Hematopoietic multipotent progenitor cell treated with erythropoietin and hydrocortisone succinate and interleukin-3 and kit ligand, for 15 days (in vitro differentiated cells): ENCODE measurements at places on chromosomes 1 and 21.

- no peak for DNase-seq
These were observed 66.3 kb downstream of the C1orf185 start for GRCh38 chr1:51168266-51168845.

- DNase-seq: no peak
These were observed 16.4 kb upstream of the MAPKAPK2 start for GRCh38 chr1:206668351-206668750.

DNA sequence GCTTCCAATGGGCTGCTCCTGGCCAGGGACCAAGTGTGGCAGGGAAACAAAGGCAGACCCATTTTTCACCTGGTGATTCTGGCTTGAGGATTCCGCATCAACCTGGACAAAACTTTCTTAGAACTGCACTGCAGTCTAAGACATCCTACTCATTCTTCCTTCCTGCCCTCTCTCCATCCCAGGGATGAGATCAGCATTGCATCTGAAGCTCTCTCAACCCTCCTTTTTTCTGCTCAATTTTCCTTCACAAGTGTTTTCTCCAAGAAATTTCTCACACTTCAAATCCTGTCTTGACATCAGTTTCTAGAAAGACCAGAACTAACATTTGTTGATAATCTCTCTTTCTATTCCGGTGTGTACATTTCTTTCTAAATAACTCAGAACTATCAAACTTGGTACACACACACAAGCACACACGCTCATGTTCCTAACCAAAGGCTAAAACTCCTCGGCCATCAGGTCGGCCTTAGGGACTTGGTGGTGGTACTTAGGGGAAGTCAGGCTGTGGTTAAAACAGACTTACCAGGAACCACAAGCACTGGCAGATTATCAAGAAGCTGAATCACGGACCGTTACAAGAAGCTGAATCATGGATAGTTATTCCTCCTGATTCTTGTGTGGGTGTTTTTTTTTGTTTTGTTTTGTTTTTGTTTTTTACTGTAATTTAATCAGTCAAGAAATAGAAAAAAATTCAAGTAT, 21.0 kb upstream of the CXADR start:
- no peak for DNase-seq

DNA sequence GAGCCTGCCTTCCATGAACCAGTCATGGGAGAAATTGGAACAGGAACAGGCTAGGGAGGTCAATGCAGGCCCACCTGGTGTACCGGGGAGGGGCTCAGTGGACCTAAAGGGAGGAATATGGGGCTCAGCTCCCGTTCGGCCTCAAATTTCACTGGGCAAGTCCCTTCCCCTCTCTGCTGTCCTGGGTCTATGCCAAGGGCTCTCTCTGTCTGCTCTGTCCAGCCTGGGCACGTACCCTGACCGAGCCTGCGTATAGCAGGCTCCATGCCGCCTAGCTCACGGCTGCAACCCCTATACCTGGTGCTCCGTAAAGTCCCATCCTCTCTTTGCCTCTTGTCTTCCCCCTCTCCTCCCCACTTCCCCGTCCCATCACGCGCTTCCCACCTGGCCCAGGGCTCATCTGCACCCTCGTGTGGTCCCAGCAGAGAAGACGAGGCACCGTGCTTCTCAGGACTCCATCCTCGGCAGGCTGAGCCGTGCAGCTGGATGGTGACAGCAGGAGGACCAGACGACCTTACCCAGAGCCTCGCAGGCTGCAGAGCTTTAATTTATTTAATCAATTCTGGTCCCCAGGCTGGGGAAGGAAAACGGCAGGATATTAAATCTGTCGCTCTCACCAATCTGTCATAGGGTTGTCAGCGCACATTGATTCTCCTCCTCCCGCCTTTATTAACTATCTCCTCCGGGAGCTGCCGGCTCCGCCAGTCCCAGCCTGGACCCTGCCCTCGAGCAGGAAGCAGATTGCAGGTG, 25.0 kb upstream of the DISP3 start:
- DNase-seq: no peak

DNA sequence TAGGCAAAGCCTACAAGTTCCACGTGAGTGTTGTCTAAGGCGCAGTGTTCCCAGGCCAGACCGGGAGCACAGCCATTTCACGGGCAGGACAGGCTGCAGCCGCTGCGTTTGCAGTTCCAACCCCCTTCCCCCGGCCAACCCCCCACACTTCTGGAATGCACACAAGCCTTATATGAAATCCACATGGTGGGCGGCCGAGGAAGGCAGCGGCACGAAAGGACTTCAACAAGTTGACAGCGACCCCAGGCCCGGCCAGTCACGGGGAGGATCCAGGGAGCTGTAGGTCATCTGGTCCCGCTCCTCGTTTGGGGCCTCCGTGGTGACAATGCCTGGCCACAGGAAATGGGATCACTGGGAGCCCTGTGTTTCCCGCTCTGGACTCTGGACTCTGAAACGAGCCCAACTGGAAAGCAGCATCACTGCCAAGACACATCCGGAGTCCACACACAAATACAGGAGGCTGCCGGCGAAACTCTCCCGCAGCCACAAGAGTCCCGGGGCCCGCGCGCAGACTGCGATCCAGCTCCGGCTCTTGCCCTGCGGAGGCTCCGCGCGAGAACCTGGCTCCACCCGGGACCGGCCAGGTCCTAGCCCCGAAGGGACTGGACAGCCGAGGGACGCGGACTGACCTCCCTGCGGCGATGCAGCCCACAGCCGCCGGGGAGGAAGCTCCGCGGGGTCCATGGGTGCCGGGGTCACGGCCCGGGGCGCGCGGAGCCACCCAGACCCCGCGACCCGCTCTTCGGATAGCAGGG, 794 bp downstream of the NID1 start:
- no peak for DNase-seq

DNA sequence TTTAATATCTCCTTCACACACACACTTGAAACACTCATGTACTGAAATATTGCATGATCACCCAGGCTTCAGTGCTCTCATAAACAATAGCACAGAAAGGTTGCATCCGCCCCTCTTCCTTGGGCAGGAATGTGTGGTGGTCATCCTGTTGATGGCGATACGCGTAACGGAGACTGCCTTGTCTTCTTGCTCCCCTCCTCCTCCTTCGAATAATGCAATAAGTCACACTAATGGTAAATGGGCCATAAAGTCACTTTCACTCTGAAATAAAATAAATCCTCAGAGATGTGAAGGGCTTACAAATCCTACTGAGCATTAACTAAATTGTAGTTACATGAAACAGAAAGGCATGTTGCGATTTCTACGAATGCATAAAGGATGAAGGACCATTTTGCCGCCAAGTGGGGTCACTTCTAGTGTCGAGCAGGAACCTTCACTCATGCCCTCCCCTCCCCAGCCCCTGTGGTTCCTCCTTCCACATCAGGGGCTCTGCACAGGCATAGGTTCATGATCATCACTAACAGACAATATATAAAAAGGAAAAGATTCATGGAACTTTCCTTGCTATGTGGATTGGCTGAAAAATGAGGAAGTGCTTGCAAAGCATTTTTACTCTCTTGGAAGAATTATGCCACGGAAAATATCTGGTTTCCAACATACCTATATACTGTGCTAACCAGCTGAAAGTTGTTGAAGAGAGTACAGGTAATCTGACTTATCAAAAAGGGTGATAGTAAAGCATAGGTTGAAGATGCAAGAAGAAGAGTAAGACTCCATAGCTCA, 1.2 kb upstream of the PGBD5 start:
- DNase-seq: no peak

DNA sequence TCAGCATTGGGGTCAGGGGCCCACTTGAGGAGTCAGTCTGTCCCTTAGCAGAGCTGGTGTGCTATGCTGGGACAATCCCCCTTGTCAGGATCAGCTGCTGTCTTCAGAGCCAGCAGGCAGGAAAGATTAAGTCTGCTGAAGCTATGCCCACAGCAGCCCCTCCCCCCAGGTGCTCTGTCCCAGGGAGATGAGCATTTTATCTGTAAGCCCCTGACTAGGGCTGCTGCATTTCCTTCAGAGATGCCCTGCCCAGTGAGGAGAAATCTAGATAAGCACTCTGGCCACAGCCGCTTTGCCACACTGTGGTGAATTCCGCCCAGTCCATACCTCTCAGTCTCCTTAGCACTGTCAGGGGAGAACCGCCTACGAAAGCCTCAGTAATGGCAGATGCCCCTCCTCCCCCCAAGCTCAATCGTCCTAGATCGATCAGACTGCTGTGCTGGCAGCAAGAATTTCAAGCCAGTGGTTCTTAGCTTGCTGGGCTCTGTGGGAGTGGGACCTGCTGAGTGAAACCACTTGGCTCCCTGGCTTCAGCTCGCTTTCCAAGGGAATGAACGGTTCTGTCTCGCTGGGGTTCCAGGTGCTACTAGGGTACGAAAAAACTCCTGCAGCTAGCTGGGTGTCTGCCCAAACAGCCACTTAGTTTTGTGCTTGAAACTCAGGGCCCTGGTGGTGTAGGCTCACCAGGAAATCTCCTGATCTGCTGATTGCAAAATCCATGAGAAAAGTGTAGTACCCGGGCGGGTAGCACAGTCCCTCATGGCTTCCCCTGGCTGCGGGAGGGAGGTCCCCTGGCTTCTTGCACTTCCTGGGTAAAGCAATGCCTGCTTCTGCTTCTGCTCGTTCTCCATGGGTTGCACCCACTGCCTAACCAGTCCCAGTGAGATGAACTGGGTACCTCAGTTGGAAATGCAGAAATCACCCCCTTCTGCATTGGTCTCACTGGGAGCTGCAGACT, 25.1 kb upstream of the TP53BP2 start:
- peak; percentile 80 for DNase-seq

- DNase-seq: no peak
These were observed 69.3 kb upstream of the BCAR3 start for GRCh38 chr1:93750955-93751354.

GRCh38 chr1:67138813-67139499, 4.2 kb upstream of the C1orf141 start:
- DNase-seq: no peak

DNA sequence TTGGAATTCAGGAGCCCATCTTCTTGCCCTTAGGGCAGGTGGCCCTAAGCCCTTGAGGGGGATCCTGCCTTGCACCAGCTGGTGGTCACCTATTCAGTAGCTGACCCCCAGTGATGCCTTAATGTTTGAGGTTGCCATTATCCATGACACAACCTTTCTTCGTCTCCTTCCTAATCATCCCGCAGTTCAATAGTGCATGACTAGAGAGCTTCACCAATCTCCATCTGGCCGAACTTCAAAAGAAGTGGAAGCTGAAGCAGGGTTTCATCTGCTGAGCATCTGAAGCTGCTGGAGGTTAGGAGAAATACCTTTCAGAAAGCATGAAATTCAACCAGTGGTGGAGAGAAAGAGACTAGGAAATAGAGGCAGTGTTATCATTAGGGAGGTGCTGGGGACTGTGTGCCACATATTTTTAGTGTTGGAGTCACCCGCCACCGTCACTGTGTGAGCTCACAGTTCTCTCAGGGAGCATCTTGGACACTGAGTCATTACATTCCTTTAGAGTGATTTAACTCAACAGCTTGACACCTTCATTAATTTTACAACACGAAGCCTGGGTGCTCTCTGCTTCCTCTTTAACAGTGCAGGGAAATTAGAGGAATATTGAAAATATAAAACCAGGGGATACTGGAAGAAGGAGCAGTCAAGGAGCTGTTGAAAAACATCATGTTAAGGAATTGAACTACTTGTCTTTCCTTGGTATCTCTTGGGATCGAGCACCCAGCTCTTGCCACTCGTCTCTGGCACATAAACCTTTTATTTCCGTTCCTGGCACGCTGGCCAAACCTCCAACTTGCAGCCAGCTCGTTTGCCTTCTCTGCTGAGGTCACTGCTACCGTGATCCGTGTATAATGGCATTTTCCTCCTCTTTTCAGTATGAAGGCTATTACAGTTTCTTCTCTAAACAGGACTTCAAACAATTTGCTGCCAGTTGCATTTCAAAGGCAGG, 53.6 kb downstream of the PEX14 start:
- no peak for DNase-seq

- no peak for DNase-seq
These were observed 5.7 kb upstream of the ZNF697 start for GRCh38 chr1:119653839-119654170.

DNA sequence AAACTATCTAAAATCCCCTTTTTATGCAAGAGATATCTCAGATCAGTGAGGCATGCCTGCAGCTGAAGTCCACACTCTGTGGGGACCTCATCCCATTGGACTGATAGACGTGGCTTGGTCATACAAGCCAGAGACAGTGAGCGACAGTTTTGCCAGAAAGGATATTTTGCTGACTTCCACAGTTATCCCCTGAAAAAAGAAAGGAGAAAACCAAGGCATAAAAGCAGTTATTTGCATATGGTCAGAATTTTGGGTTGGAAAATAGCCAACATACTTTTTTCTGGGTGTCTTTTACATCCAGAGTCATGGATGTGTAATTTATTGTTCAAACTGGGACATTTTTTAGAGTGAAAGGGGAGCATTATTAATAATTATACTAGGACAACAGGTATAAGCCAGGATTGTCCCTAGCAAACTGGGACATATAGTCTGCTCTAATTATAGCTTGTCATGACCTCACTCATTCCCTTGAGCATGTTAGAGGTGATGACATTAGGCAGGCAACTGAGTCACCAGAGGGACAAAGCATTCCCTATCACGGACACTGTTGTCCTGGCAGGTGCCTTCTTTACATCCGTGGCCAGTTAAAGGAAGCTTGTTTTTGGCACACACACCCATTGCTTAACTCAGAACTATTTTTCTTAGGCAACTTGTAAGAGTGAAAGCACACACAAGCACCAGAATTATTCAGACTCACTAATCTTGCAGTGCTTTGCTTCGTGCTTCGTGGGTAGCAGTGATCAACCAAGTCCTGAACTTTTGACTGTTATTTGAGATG, 65.5 kb downstream of the PRRX1 start:
- DNase-seq: no peak

GRCh38 chr1:234550341-234551031, 59.5 kb downstream of the IRF2BP2 start:
- DNase-seq: no peak

DNA sequence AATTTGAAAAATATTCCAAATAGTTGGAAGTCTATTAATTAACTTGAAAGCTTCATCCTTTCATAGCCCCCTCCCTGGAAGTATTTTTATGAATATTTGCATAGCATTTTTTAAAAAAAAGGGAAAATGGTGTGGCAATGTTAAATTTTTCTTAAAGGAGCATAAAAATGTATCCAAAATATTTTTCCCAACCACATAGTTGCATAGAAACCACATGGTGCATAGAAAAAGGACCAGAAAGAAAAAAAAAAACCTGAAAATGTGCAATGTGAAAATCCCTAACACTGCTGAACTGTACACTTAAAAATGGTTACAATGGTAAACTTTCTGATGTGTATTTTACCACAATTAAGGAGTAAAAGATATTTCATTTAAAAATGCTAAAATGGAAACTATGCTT, 8.0 kb downstream of the C1orf167 start:
- DNase-seq: no peak

DNA sequence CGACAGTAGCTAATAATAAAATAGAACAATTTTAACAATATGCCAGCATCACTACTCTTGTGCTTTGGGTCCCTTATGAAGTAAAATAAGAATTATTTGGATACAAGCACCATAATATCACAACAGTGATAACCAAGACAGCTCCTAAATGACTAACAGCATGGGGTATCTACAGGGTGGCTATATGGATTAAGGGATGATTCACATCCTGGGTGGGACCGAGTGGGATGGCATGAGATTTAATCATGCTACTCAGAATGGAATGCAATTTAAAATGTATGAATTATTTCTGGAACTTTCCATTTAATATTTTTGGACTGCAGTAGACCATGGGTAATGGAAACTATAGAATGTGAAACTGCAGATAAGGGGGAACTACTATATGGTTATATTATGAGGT, 28.1 kb upstream of the B3GALNT2 start:
- no peak for DNase-seq
